Stimulated activated CD8-positive, alpha-beta memory T cell treated with anti-CD3 and anti-CD28 coated beads, Interleukin-4, amount 100 ng/mL, for 4 hours (primary cell): ENCODE measurements at places on chromosomes 13 and 19.

DNA sequence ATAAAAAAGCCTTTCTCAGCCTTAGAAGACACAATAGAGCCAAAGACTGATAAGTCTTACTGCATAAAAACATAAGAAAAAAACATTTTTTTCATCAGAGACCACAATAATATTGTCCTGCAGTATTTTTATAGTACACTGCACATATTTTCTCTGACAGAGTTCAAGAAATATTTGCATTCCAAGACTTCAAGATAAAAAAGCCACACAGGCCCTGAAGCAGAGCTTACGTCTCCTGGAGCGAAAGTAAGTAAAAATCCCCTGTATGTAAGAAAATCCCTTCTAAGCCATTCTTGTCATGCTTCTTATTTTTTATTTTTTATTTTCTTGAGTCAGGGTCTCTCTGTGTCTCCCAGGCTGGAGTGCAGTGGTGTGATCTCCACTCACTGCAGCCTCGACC, 755.9 kb downstream of the LIG4 start:
- no peak for DNase-seq

DNA sequence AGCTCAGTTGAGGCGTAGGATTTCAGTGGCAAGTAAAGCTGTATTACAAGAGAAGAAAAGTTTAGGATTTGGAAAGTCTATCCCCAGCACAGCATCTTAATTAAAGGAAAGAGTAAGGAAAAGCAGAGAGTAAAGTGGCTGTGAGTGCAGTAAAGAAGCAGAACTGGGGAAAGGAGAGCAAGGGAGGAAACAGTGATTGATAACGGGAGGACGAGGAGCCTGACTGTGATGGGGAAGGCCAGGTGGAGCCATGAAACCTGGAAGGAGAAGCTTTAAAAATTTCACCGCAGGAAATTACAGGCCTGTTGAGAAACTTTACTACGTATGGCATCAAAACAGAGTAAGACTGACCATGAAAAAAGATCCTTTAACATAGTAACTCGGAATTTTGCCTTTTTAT, 175.6 kb downstream of the SHISA2 start:
- no peak for DNase-seq

DNA sequence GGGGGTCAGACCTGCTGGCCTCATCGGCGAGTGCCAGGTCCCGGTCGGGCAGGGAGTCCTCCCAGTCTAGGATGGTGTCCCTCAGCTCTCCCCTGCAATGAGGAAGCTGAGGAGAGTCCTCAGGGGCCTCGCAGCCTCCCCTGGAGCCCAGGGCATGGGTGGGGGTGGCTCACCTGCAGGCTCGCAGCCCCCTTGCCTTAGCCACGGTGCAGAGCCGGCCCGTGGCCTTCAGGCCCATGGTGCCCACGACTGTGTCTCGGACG, 6.8 kb downstream of the SIRT6 start:
- no peak for DNase-seq

DNA sequence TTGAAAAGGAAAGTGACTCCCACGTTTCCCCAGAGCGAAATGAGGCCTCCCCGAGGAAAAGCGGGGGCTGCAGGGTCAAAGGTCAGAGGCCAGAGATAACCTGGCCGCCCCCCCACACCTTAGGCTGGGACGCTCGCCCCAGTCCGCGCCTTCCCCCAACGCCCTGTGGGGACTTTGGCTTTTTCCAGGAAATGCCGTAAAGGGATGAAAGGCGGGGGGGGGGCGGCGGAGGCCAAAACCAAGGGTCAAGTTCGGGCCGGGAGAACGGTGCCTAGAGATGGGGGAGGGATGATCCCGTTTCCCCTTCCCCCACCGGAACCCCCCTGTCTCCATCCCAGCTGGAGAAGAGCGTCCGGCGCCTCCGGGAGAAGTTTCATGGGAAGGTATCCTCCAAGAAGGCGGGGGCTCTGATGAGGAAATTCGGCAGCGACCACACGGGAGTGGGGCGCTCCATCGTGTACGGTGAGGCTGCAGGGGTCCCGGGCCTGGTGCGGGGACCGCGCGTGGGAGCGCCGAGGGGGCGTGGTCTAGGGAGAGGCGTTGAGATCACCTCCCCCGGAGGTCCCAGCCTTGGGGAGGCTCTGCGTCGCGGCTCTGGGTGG, 575 bp downstream of the SHFL start:
- DNase-seq: peak; percentile 56

DNA sequence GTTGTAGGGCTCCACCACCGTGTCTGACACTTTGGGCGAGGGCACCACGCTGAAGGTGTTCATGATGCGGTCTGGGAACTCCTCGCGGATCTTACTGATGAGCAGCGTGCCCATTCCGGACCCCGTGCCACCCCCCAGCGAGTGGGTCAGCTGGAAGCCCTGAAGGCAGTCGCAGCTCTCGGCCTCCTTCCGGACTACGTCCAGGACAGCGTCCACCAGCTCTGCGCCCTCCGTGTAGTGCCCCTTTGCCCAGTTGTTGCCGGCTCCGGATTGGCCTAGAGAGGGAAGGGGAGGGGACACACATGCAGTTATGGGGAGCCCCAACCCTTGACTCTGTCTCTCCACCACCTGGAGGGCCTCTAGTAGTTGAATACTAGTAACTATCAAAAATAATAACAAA, 6.2 kb downstream of the TUBB4A start:
- DNase-seq: no peak

DNA sequence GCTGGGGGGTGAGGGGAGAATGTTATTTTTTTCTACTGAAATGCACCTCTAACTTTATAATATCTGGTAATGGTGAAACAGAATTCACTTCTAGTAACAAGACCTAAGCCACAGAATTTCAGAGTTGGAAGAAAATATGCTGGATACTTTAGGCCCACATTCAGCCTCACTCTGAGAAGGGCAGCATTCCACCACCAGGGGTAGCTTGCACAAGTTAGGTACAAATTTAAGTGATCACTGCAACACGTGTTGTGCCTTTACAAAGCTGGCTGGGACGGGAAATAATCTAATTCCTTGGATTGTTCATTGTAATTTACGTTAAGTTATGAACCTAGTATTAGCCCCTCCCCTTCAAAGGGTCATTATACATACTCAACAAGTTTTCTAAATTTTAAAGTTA, 192.3 kb downstream of the RGCC start:
- no peak for DNase-seq

DNA sequence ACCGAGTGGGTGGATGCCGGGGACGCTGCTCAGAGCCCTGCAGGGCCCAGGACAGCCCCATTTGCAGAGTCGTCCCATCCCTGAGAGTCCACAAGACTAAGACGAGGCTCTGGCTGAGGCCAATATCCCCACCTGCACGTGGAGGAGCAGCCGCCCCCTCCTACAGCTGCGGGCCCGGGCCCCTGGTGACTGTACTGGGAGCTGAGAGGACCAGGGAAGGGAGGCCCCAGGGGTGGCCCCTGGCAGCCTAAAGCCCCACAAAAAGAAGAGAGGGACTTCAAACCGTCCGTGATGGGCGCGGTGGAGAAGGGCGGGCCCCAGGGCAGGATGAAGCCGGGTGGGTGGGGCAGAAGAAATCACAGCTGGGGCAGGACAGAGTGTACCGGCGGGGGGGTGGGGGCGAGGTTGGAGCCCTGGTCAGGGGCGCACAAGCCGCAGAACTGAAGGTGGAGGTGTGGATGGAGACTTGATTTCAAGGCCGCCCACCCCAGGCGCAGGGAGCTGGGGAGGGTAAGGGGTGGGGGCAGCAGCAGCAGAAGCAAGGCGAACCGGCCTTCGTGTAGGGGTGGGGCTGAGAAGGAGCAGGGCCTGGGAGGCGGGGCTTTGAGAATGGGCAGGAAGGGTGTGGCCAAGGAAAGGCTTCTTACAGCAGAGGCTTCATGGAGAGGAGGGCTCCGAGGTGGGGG, 12.9 kb downstream of the CFD start:
- DNase-seq: no peak
